AML-193 (cell line): ENCODE measurements at places on chromosomes 6 and 20.

- DNase-seq: no peak
Observed at GRCh38 chr20:9256393-9256792, 187.5 kb downstream of the PLCB4 start.

DNA sequence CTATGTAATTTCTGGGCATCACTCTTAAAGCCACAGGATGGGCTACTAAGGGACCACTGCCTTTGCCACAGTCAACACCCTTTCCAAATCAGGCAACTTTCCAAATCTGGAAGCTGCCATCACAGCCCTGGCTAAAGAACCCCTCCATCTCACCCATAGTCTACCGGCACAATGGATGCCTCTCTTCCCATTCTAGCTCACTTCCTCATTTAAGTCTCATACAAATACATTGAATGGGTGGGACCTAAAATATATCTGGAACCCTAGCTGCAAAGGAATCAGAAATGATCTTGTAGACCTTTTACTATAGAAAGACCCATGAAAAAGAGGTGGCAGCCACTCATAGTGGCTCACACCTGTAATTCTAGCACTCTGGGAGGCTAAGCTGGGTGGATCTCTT, 3.3 kb upstream of the TREML4 start:
- no peak for DNase-seq

- peak; percentile 37 for DNase-seq
Observed at GRCh38 chr6:106513808-106514582, 115.3 kb downstream of the RTN4IP1 start.

GRCh38 chr6:114108119-114109002, 137.4 kb upstream of the HDAC2 start:
- peak; percentile 65 for DNase-seq

DNA sequence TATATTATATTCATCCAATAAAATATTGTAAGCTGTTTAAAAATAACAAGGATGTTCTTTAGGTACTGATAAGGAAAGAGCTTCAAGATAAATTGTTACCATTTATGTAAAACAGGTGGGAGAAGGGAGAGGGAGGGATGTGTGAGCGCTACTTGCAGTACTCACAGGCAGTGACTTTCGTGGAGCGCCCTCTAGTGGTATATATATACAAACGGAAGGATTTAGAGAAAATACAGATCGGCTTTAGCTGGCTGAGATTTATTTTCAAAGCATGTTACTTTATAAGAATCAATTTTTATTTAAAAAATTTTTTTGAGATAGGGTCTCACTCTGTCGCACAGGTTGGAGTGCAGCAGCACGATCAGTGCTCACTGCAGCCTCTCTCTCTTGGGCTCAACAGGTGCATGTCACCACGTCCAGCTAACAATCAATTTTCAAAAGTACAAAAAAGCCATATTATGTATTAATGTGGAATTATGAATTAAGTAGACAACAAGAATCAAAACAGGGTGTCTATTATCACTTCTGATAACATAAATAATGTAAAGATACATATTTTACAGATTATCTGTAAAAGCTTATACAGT, 3.3 kb upstream of the MOG start:
- peak; percentile 81 for DNase-seq

- DNase-seq: no peak
Observed at GRCh38 chr6:44730771-44731391, 343.4 kb downstream of the CDC5L start.

DNA sequence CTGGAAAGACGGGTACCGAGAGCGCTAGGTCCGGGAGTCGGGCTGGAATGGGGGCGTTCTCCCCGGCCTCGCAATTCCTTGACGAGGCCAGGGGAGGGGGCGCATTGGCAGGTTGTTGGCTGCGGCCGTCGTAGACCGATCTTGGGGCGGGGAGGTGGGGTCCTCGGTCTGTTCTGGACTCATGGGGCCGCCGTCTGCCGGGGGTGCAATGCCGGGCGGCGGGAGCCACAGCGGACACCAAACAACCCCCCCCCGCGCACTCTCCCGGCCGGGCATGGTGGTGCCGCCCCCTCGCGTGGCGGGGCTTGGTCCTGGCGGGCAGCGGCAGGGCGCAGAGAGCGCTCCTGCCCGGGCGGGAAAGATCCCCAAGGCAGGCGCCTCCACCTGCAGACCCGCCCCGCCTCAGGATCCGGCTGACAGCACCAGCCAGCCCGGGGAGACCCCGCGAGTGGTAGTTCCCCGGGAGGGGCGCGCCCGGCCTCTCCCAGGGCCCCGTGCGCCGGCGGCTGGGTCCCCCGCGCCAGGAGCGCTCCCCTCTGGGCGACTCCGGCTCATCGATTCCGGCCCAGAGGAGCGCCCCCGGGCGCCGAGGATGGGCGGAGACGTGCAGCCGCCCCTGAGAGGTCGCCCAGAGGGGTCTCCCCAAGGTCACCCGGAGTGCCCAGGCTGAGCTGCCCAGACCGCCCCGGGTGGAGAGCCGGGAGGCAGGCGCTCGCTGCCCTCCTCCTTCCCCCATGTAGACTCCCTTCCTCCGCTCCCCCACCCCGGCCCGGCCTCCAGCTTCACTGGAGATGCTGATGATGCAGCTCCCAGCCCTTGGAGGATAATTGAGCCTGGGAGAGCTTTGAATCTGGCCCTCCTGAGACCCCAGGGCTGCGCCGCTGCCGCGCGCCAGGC, 709 bp downstream of the PPP1R16B start:
- DNase-seq: no peak

- no peak for DNase-seq
Observed at GRCh38 chr20:49684335-49684997, 29.2 kb downstream of the B4GALT5 start.

DNA sequence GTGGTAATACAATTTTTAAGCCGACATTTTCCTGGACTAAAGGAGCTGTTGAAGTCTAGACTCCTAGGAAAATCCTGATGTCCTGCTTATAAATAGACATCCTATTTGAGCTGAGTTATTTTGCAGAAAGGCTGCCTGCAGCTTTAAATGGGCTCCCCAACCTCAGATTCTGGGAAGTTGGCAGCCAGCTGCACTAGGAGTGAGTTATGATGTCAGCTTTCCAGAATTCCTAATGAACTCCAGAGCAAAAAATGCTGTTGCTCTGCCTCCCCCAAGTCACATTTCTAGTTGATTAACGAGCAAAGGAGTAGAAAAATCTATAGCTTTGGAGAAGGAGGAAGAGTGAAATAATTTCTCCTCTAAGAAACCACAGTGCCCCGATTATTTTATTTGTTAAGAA, 346.3 kb upstream of the SULF2 start:
- no peak for DNase-seq
